ENCODE measurements at places on chromosomes 2 and 18.

GRCh38 chr2:79901161-79901560 is 388.3 kb downstream of the CTNNA2 start:
- no peak for DNase-seq

DNA sequence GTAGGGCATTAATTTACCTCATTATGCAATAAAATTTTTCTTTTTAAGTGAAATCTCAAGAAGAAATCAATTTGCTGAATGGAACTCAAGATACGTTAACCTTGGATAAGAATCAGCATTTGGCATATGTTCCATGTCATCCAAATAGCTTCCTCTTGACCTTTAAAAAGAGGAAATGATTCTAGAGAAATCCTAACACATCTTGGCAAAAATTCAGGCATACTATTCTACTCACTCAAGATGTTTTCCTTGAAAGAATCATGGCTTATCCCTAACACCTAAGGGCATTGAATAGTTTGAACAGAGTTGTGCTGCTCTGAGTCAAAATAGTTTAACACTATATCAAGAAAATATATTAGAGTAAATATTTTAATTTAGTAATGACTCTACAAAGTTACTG is 678.0 kb downstream of the EPHA4 start:
- DNase-seq: no peak

DNA sequence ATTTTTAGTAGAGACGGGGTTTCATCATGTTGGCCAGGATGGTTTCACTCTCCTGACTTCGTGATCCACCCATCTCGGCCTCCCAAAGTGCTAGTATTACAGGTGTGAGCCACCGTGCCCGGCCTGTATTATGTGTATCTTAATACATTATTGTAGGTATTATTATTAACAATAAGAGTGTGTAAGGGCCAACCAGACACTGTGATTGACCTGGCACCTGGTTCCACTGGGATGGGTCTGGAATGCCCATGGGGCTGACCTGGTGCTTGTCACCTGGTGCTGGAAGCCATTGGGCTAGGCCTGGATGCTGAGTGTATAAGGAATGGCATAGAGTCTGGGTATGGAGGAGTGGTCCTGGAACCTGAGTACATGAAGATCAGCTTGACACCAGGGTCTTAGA is 906.9 kb upstream of the TMEFF2 start:
- no peak for DNase-seq

DNA sequence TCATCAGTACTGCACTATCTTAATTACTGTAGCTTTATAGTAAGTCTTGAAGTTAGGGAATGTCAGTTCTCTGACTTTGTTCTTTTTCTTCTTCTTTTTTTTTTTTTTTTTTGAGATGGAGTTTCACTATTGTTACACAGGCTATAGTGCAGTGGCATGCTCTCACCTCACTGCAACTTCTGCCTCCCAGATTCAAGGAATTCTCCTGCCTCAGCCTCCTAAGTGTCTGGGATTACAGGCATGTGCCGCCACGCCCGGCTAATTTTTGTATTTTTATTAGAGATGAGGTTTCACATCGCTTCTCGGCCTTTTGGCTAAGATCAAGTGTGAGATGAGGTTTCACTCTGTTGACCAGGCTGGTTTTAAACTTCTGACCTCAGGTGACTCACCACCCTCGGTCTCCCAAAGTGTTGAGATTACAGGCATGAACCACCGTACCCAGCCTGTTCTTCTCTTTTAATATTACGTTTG is 41.9 kb upstream of the TANC1 start:
- no peak for DNase-seq

- DNase-seq: no peak
Observed at GRCh38 chr18:10035281-10035991, 121.6 kb downstream of the VAPA start.

- no peak for DNase-seq
Observed at GRCh38 chr18:51006948-51007789, 22.8 kb upstream of the SMAD4 start.

DNA sequence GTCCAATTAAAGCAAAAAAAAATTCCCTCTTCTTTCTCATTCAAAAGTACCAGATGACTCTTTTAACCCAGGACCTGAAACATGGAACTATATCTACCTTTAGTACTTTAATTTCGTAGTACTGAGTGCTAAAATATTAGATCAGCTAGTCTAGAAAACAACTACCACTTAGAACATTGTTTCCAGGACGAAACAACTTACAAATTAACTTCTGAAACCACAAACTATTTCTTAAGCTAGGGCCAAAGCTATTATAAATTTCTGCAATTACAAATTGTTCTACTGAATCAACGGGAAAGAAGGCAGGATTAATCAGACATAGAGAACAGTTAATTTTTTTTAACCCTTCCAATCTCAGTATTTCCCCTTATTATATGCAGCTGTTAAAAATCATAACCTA is 39.9 kb downstream of the DARS1 start:
- no peak for DNase-seq

DNA sequence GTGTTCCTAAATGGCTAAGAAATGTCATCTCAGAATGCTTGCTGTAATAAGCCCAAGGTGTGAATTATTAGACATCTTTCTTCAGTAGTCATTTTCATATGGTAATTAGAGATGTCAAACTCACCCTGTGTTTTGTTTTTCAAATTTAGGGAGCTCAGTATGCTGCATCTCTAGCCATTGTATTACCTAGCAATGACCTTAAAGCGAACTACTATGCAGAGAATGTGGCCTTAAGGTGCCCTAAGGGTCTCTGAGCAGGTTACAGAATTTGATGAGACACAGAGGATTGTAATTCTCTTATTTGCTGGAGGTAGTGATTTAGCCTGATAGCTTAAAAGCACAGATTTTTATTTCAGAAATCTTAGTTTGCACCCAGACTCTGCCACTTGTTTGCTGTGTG is 1052.6 kb upstream of the DDX18 start:
- DNase-seq: no peak

Data from activated CD8-positive, alpha-beta memory T cell treated with anti-CD3 and anti-CD28 coated beads for 4 hours (primary cell).